M059J (cell line): ENCODE measurements at places on chromosomes 11 and 22.

DNA sequence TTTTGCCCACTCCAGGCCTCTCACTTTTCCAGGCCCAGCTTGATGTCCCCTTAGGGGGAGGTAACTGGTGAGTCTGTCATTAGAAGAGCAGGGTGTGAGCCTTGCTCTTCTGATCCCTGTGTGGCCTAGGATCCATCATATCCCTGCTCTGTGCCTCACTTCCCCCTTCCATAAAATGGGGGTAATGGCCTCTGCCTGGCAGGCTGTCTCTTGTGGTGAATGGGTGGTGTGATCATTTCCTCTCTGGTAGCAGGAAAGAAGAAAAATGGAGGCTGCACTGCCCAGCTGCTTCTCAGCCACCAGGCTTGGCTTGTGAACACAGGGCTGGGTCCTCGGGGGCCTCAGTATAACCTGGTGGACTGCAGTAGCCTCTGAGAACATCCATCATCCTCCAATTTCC, 5.6 kb downstream of the ARHGEF17 start:
- no peak for DNase-seq

- DNase-seq: peak; percentile 22
Measured at GRCh38 chr11:46537121-46537520, 56.7 kb downstream of the AMBRA1 start.

DNA sequence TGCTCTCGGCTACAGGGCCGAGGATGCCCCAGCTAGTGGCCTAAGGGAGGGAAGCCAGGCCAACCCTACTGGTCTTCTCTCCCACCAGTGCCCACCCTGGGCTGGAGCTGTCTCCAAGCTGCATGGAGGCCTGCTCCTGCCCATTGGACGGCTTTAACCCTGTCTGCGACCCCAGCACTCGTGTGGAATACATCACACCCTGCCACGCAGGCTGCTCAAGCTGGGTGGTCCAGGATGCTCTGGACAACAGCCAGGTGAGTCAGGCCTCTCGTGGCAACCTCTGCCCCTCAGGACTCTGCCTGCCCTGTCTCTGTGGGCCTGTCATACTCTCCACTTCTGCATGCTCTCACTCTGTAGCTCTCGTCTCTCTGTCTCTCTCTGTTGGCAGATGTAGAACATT, 44.1 kb upstream of the TPBGL start:
- no peak for DNase-seq

- DNase-seq: peak; percentile 62
Measured at GRCh38 chr11:68832476-68833181, 9.1 kb downstream of the CPT1A start.

GRCh38 chr22:28798810-28799605, 1.4 kb downstream of the XBP1 start:
- DNase-seq: peak; percentile 72

GRCh38 chr22:45475851-45476514, 26.7 kb upstream of the FBLN1 start:
- no peak for DNase-seq

DNA sequence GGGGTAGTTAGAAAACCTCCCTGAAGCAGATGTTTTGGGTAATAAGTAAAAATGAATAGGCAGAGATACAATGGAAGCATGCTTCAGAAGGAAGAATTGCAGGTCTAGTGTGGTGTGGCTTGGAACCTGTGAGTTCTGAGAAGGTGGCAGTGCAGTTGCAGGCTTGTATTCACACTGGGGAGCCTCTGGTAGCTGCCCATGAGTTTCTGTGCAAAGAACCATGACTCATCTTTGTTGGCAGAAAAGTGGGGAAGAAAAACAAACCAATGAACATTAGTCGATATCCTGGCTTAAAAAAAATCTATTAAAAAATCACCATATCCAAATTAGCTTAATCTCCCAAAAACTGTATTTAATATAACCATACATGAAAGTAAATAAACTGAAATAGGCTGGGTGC, 232.6 kb downstream of the FAT3 start:
- peak; percentile 65 for DNase-seq

DNA sequence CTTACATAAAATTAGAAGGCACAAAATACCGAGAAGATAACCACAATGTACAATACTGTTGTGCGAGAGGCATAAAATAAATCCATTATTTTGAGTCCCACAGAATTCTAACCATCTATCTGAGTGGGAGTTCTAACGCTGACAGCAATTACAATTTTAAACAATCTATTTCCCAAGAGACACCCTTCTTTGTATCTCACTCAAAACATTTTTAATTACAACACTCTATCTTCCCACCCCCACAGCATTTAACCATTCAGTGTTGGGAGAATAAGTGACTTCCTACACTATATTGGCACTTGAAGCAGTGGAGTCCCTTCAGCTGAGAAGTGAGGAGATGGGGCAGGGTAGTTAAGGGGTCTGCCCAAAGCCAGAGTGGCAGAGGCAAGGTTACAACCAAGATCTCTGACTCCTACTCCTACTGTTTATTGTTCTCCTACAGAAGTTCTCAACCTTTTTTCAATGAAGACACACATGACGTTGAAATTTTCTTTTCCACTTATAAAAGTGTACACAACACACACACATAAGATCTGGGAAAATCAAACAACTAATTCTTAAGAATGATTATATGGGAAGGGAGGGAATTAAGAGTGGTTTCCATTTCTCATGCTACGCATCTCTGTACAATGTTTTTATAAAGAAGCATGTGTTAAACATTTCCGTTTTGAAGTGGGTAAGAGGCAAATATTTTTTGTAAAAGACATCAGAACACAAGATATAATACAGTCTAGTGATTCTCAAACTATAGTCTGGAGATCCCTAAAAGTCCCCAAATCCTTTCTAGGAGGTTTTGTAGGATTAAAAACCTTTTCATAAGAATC, 10.9 kb downstream of the SLC25A17 start:
- DNase-seq: no peak

GRCh38 chr22:48081281-48081680, 1318.8 kb downstream of the TBC1D22A start:
- no peak for DNase-seq

DNA sequence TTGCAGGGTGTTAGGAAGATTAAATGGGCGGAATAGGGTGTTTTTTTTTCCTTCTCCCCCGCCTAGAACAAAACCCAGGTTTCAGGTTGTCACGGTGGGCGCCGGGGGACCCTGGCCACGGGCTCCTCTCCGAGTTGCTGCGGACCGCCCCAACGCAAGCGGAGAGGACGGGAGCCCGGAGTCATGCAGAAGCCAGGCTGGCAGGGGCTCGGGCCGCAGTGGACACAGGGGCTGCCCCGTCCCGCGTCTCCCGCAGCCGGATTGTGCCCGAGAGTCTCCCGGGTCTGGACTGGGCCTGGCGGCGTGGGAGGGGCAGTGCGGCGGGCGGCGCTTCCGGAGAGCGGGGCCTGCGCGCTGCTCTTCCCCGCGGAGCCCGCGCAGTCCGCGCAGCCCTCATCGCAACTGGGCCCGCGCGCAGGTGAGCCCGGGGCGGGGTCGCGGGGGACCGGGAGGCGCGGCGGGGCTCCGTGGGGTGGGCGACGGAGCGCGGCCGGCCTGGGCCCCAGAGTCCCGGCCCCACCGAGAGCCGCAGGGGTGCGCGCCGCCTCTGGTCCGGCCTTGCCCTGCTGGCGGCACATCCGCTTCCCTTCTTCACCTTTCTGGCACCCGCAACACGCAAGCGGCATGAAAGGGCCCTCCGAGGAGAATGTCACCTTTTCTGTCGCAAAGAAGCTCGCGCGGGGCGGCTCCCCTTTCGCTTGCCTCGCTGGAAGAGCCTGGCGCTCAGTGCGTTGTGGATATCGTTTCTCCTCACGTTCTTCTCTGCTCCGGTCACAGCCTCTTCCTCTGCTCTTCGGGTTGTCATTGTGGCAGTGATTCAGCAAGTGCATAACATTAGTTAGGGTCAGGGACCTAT, at the start of gene TIRAP:
TIRAP (plus strand) TSS at position 358 of the 856 bp plus-strand sequence. CDS start 7,802 bp downstream, outside the sequence.
- peak; percentile 65 for DNase-seq

- DNase-seq: no peak
Measured at GRCh38 chr11:76629853-76630599, 40.5 kb downstream of the LRRC32 start.

- DNase-seq: no peak
Measured at GRCh38 chr22:46684706-46685105, 53.3 kb downstream of the CERK start.

- DNase-seq: no peak
Measured at GRCh38 chr11:66345316-66345649, 379 bp upstream of the BRMS1 start.

DNA sequence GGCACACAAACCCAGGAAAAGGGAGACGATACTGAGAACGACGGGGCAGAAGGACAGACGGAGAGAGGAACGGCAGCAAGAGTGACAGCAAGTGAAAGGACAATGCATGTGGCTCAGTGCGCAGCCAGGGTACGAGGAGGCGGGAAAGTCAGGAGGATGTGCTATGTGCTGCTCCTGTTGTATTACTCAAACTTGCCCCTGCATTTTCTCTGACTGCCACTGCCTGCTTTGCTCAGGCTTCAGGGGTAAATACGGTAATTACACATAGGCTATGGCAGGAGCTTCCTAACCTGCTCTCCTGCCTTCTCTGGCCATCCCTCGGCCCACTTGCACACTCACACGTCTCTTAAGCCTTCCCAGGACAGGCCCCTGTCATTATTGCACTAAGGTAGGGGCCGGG, 94.8 kb downstream of the FEZ1 start:
- DNase-seq: no peak

- no peak for DNase-seq
Measured at GRCh38 chr11:3224401-3225057, 5.9 kb upstream of the MRGPRG start.

DNA sequence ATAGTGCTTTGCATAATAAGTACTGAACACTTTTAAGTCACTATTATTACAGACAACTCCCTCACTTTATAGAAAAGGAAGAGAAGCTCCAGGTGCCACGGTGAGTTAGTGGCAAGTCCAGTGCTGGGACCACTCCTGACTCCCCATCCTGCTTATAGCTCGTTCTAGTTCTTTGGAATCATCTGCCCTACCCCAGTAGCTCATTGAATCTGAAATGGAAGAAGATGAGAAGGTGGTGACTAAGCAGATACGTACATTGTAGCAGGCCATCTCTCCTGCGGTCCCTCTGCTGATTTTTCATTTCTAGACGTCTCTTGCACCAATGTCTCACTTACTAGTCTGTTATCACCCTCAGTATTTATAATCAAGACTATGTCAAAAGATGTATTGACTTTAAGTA, 21.6 kb downstream of the MMP20 start:
- DNase-seq: peak; percentile 40

DNA sequence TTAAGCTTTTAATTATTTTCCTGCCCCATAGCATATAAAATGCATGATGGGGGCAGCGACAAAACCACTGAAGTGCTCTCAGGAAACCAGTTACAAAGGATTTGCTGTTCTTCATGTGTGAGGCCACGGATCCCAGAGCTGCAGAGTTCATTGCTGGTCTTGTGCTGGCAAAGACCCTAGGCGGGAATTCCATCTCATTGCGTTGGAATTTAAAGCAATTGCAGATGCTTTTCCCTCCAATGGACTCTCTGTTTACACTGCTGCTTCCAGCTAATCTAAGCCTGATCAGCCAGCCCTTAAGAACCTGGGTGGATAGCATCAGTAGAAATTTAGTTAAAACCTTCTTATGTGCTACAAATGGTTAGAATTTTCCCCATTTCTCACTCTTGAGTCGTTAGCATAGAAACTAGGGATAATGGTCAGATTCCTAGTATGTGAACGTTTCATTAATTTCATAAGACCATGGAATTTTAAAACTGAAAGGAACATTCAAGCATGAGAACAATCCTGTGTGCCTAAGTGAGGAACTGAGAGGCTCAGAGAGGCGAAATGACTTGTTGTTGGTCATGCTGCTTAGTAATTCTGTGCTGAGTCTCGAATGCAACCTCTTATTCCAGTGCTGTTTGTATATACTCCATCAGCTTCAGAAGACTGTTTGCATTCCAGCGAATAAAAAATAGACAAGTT, 36.1 kb upstream of the ADSL start:
- DNase-seq: peak; percentile 23

GRCh38 chr11:83073258-83073657, 1.6 kb upstream of the RAB30 start:
- no peak for DNase-seq
